ENCODE measurements at places on chromosomes 16 and 17.

DNA sequence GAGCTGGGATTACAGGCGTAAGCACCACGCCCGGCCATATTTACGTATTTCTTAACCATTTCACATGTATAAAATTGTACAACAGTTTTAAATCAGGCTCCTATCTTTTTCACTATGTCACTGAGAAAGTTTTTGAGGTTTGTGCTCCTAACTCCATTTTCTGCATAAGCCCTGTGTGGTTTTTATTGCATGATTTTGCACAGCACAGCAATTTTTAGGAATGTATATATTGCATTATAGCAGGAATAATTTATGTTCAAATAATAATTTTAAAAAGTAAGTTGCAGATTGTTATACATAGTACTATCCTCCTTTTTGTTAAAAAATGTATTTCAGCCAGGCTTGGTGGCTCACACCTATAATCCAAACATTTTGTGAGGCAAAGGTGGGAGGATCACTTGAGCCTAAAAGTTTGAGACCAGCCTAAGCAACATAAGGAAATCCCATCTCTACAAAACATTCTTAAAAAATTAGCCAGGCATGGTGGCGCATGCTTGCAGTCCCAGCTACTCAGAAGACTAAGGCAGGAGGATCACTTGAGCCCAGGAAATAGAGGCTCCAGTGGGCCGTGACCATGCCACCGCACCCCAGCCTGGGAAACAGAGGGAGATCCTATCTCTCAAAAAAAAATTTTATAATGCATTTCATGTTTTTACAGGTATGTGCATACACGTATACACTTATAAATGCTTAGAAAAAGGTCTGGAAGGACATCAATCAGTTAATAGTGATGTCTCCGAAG, 26.0 kb downstream of the SMG6 start:
- DNase-seq, result no peak

DNA sequence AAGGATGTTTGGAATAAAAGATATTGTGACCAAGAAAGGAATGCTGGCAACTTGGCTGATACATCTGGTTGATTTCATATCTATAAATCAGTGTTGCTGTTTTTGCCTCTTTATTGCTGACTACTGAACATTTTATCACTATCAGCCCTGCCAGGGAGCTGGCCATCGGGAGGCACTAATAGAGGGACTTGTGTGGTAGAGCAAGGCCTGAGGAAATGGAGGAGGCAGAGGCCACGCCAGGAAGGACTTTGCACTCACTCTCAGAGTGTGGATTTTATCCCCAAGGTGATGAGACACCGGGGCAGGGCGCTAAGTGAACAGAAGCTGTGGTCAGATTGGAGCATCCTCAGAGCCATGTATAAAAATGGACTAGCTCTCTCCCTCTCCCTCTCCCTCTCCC, 9.3 kb upstream of the CYB561 start:
- no peak for DNase-seq

DNA sequence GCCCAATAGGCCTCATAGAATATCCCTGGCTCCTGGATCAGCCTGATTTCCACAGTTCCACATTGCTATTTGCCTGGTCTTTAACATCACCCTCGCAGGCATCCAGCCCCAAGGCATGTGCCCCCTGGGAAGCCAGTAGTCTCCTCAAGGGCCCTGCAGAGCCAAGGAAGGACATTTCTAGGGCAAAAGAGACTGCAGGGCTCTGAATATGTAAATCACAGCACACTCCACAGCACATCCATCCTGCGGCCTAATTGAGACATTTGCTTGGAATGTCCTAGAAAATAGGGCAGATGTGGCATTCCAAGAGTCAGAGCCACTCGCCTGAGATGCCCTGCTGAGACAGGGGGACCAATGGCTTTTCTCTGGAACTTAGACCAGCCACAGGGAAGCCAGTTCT, 11.4 kb upstream of the C16orf78 start:
- DNase-seq, result no peak

- DNase-seq, result peak; percentile 83
Measured at GRCh38 chr16:89322321-89323119, 105.0 kb downstream of the ZNF778 start.

DNA sequence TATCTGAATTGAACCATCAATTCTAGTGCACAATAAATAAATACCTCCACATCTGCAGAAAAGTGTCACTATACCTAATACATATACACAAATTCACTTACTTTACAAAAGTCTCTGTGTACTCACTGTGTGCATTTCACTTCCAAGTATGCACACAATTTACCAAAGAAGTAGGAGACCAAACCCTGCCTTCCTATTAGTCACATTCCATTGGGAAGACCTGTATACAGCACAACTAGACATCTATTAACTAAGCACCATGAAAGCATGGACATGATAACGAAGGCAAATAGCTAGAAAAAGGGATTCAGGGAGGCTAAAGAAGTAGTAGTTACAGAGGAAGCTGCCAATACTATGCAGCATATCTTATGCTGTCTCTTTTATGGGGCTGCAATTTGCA, 139.5 kb downstream of the SNX11 start:
- DNase-seq, result no peak

DNA sequence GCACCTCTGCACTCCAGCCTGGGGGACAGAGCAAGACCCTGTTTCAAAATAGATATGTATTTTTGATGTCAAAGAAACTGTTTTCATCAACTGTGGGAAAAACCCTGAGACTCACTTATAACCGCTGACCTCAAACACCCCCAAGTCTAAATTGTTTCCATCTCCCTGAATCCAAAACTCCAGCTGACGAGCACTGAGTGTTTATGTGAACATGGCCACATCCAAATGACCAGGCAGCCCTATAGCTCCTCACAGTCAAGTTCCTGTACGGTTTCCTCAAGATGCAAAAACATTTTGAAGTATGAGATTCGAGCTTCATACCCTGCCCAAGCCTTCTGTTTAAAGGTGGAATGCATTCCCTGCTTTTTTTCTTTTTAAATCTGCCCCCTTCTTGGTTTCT, 45.3 kb upstream of the ZCCHC14 start:
- DNase-seq, result no peak

DNA sequence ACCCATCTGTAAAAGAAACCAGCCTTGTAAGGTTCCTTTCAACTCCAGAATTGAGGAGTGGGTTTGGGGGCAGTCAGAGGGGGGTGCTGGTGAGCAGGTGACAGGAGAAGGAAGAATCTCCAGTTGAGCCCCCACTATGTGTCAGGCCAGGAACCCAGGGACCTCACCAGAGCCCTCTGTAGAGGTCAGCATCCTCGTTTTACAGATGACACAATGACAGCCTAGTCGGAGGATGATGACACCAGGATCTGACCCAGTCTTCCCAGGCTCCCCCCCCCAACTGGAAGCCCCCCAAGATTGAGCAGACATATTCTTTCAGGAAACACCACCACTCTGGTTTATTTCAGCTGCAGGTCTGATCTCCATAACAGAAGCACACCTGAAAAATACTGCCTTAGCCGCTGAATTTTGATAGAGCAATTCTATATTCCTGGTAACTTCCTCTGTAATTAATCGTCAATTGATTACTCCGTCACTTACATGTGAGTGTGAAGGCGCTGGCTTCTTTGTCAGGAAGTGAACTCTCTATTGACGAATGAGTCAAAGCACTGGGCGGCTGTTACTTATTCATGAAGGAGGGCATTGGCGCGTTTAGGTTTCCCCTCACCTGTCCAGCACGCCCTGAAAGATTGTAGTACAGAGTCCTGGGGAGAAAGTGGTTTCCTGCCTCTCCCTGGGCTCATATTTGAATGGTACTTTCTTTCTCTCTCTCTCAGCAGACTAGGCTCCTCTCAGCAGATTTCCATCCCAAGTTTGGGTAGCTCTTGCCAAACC, 21.2 kb downstream of the SOCS3 start:
- no peak for DNase-seq

GRCh38 chr16:85536073-85536410, 77.1 kb upstream of the GSE1 start:
- no peak for DNase-seq

GRCh38 chr17:8658810-8659209, 28.3 kb upstream of the MYH10 start:
- no peak for DNase-seq

GRCh38 chr17:9002606-9003354, 18.5 kb upstream of the NTN1 start:
- DNase-seq, result peak; percentile 81

DNA sequence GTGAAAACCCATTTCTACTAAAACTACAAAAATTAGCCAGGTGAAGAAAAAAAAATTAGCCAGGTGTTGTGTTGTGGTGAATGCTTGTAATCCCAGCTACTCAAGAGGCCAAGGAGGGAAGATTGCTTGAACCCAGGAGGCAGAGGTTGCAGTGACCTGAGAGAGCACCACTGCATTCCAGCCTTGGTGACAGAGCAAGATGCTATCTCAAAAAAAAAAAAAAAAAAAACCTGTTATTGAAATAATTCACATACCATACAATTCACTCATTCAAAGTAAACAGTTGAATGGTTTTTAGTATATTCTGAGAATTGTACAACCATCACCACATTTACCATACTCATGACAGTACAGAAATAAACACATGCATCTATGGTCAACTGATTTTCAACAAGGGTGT, 31.0 kb downstream of the ZNRF1 start:
- DNase-seq, result no peak

GRCh38 chr16:10931134-10931533, 11.1 kb downstream of the DEXI start:
- DNase-seq, result no peak

- DNase-seq, result no peak
Measured at GRCh38 chr17:64202683-64203344, 60.2 kb downstream of the TEX2 start.

DNA sequence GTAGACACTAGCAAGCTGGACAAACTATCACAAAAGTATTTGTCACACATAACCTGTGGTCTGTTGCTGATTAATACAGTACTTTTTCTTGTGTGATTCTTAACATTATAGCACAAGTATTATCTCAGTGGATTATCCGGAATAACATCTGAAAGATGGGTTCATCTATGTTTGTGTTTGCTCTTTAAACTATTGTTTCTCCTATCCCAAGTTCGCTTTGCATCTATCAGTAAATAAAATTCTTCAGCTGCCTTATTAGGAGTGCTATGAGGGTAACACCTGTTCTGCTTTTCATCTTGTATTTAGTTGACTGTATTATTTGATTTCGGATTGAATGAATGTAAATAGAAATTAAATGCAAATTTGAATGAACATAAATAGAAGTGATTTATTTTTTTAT, 14.5 kb downstream of the RNFT1 start:
- DNase-seq, result no peak

DNA sequence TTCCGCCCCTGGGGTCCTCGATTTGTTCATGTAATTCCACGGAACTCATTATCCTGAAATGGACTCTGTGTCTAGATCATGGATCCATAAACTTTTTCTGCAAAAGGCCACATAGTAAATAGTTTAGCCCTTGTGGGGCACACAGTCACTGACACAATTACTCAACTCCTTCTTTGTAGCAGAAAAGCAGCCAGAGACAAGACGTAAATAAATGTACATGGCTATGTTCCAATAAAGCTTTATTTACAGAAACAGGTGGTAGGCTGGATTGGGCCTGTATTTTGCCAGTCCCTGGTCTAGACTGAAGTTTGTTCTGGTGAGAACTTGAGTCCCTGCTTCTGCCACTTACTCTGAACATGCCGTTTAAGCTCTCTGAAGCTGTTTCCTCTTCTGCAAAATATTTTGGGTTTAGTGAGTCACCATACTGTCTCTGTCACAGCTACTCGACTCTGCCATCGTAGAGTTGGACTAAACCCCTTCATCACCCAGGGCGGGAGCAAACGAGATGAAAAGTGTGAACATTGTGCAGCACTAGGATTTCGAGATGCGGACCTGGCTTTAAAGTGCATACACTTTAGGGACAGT, 61.9 kb upstream of the FOXF1 start:
- DNase-seq, result no peak

DNA sequence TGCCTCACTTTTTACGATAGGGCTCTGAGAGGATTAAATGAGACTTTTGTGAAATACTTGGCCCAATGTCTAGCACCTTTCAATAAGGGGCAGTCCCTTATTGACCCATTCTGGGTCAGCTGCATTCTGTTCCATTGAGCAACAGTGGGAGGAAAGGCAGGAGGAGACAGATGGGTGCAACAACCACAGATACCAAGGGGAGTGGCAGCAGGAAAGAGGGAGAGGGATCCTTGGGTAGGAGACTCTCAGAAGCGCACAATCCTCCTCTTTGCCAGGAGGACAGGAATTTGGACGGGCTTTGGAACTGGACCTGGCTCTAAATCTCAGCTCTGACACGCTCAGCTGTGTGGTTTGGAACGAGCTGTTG, 3.5 kb downstream of the PIPOX start:
- no peak for DNase-seq

GRCh38 chr17:50653738-50654137, 19.1 kb downstream of the ABCC3 start:
- DNase-seq, result no peak

- no peak for DNase-seq
Measured at GRCh38 chr17:67390646-67391361, 13.7 kb downstream of the PITPNC1 start.

DNA sequence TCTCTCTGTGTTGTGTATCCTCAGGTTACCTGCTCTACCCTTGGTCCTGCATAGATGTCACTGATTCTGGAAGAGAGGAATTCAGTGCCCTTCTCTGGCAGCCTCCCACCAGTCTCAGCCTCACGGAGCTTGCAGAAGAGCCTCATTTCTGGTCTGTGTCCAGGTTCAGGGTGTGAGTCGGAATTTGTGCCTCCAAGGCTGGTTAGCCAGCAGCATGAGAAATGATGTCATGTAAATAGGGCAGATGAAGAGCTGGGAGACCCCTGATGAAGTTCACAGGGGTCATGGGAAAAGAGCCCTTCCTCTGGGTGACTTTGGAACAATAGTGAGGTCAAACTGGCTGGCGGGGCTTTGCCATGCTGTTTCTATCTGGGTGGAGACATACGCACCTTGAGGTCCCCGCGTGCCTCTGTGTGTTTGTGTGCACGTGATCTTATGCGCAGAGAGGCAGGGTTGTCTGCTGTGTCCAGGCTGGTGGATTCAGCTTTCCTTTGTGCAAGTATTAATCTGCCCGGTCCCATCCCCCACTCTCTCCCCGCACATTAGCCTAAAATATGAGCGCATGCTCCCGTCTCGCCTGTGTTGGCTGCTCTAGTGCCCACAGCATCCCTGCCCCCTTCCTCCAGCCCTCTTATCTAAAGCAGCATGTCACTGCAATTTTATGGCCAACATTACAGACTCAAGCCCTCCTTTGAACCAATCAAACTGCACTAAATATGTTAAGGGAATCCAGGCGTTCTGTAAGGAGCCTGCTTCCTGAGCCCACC, 256.3 kb upstream of the ZFHX3 start:
- DNase-seq, result no peak

Measured in iPS-NIHi11 (cell line).